ENCODE measurements at places on chromosomes 4 and X. TPM values are rescaled to one million over a fixed set of nuclear protein-coding genes. Genes with fewer than 3 reads are reported as not detected.

Gene GABRG1
- not detected for total RNA-seq

Gene CCDC158
- not detected for total RNA-seq

Gene LONRF3
- 15.6 TPM for total RNA-seq

Gene MAGEA1
- 0.07 TPM for total RNA-seq

Gene JCHAIN
- not detected for total RNA-seq

Gene C4orf51
- total RNA-seq = not detected

Gene MAGIX
- total RNA-seq = 12.5 TPM

Gene ESX1
- total RNA-seq = not detected

Gene XK
- total RNA-seq = 7.7 TPM

Gene AMOT
- total RNA-seq = 0.58 TPM

Gene BST1
- total RNA-seq = 0.69 TPM

Gene TEC
- 3.9 TPM for total RNA-seq

Gene SRPK3
- total RNA-seq = 1.5 TPM

Gene MAGEC1
- total RNA-seq = not detected

Gene F11
- not detected for total RNA-seq

Gene VCX3B
- total RNA-seq = 0.26 TPM

Gene SLC6A8
- total RNA-seq = 45.3 TPM

Gene JAKMIP1
- 0.75 TPM for total RNA-seq

Gene AKAP17A
- 41.5 TPM for total RNA-seq

Gene GALNTL6
- total RNA-seq = not detected

Gene ZMAT1
- not detected for total RNA-seq

Gene TMEM187
- 12.4 TPM for total RNA-seq

Gene F8
- 1.1 TPM for total RNA-seq

Gene RASGEF1B
- 1.4 TPM for total RNA-seq

Gene LRAT
- total RNA-seq = 0.55 TPM

Gene RBMX
- total RNA-seq = 288 TPM

Gene MCUB
- 21.7 TPM for total RNA-seq

Gene CORIN
- total RNA-seq = not detected

Gene POLN
- 0.26 TPM for total RNA-seq

Gene CFAP99
- total RNA-seq = 1.3 TPM

Gene MAGEB17
- total RNA-seq = 0.58 TPM

Gene FGG
- total RNA-seq = not detected

Gene SMS
- 158 TPM for total RNA-seq

Gene BEND2
- not detected for total RNA-seq

Gene UCHL1
- total RNA-seq = 0.63 TPM

Gene RAB39B
- total RNA-seq = not detected

Gene RGN
- total RNA-seq = not detected

Gene GPAT3
- 34.2 TPM for total RNA-seq

Gene USP17L18
- total RNA-seq = not detected

Gene SPINK2
- not detected for total RNA-seq

Gene PAGE4
- not detected for total RNA-seq

Gene FHIP1A
- 13.8 TPM for total RNA-seq
